ENCODE measurements at places on chromosomes 5 and 9.

DNA sequence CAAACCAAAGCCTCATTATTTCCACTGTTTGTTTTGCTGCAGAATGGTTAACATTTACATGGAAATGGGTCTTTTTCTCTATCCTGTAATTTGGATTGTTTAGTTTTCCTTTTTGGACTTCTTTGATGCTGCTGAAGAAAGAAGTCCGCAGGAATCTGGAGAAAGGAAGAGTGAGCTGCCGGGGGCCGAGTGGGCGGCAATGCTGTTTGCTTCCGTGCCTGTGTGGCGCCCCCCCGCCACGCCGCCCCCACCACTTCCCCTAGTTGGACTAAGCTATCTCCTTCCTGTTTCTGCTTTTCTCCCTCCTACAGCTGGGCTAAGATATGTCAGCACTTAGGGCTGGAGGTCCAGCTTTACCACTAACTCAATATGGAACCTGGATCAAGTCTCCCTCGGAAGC is 39.7 kb downstream of the ACTL7B start:
- no peak for DNase-seq

DNA sequence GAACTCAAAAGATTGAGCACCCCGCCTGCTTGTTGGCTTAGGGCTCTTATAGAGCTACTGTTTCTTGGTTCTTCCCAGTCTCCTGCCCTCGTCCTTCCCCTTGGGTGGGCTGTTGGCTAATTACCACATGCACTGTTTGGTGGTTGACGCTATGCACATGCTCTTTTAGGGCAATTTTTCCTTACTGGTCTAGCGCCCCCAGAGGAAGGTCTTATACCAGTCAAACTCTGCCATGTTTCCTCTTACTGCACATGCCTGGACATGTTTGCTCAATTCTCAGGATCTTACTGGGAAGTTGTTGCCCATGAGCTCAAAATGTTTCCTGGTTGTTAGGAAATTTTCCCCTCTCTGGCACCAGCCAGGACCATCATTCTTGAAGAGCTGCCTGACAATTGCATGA is 101.9 kb downstream of the SLC28A3 start:
- no peak for DNase-seq

DNA sequence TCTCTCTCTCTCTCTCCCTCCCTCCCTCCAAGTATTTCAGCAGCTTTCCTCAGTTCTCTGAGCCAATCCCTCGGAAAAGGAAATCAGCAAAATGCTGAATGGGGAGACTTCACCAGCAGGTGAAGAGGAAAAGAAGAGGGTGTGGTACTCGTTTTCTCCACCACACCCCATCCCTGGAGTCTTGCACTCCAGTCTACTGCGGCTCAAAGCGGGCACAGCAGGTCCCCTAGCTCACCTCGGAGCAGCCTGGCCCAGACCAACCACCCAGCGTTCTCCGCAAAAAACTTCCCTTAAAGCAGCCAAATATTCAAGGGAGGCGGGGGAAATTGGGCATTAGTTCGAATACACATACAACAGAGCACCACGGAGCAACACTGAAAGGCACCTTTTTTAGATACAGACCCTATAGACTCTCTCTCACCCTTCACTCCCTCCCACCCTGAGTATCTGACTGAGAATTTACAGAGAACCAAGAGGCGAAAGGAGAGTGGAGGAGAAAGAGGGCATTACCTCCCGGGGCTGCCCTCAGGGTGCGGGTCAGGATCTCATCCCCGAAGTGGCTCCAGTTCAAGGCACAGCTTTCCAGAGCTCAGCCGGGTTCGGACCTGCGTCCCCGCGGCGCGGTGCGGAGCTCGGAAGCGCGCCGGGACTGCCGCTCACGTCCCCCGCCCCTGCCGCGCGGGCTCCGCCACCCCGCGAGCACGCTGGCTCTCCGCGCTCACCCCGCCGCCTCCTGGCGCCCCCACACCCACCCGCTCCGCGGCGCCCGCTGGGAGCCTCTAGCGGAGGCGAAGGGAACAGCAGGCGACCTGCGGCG is 1638.5 kb upstream of the C9orf72 start:
- peak; percentile 30 for DNase-seq

- DNase-seq: no peak
Measured at GRCh38 chr5:31113666-31114350, 79.7 kb upstream of the CDH6 start.

- DNase-seq: no peak
Measured at GRCh38 chr5:372996-373709, 51.6 kb downstream of the AHRR start.

- DNase-seq: no peak
Measured at GRCh38 chr5:17690473-17690872, 56.2 kb downstream of the TAF11L14 start.

GRCh38 chr9:135924628-135925338 is 17.4 kb upstream of the CAMSAP1 start:
- peak; percentile 30 for DNase-seq

DNA sequence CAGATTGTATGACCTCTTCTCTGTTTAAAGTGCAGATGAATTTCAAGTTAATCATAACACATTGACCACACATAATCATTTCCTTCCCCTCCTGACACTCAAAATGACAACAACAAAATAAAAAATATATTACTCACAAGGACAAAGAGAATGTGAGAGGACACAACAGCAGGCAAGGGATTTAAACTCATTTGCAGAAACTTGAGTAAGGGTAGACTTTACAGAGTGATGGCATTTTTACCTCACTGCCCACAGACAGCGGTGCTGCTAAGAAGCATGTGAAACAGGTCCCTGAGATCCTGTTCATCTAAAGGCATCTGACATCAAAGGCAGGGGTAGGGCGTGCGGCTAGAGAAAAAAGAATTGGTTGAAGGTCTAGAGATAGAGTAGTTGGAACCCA is 99.0 kb downstream of the TRIM36 start:
- DNase-seq: no peak

GRCh38 chr5:11504886-11505193 is 399.4 kb downstream of the CTNND2 start:
- no peak for DNase-seq

GRCh38 chr5:139904566-139904815 is 108.9 kb downstream of the PSD2 start:
- DNase-seq: no peak

GRCh38 chr9:128298535-128299482 is 22.7 kb downstream of the SWI5 start:
- DNase-seq: no peak

GRCh38 chr9:127450243-127450760 is 904 bp downstream of the RPL12 start:
- peak; percentile 20 for DNase-seq

- no peak for DNase-seq
Measured at GRCh38 chr9:128280084-128280622, 4.1 kb downstream of the SWI5 start.

GRCh38 chr5:125865166-125865815 is 557.9 kb upstream of the GRAMD2B start:
- no peak for DNase-seq

- peak; percentile 39 for DNase-seq
Measured at GRCh38 chr9:128552744-128553440, 505 bp downstream of the SPTAN1 start.

DNA sequence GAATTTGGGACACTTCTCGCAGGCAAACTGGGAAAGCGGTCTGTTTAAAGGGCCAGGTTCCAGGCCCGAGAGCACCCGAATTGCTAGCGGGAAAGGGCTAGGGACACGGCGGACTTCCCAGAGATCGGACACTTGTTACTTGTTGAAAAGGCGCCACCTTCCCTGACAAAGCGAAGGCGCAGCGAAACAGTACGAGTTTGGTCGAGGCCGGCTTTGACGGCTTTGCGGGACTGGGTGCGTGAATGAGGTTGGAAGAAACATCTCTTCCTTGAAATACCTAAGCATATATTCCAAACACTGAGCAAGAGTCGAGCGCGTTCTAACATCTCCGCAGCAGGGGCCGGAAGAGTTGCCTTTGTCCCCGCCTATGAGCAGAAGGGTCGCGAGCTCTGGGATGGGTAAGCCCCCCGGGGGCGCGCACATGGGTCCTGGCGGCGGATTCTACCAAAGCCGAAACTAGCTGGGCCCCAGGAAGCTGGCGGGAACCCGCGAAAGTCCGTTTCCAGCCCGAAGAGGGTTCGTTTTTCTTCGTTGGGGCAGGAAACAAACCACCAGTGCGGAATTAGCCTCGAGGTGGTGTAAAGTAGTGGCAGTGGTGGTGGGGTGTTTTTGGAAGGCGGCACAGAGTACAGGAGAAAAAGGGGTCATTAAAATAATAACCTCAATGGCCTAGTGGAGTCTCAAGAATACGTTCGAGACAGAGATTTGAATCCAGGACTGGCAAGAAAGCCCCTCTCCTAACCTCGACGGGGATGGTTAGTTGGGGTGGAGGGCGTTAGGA is 1.5 kb downstream of the GDNF start:
- DNase-seq: no peak

- DNase-seq: no peak
Measured at GRCh38 chr9:35533398-35533797, 43.5 kb downstream of the RUSC2 start.

DNA sequence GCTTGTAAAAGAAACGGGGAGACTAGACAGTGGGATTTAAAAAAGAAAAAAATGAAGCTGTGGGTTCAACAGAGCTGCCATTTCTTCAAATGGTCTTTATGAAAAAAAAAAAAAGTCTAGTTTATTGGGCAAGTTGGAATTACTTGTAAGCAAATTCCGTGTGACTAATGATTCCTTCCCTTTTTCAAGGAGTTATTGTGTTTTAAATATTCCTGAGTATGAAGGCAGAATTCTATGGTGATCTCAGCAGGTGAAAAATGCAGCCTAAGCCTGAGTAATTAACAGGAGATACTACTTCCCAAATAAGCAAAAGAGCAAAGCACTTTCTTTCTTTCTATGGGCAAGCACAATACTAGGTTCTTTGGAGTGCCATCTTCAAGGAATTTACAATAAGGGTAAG is 481.9 kb downstream of the ZNF608 start:
- DNase-seq: no peak

DNA sequence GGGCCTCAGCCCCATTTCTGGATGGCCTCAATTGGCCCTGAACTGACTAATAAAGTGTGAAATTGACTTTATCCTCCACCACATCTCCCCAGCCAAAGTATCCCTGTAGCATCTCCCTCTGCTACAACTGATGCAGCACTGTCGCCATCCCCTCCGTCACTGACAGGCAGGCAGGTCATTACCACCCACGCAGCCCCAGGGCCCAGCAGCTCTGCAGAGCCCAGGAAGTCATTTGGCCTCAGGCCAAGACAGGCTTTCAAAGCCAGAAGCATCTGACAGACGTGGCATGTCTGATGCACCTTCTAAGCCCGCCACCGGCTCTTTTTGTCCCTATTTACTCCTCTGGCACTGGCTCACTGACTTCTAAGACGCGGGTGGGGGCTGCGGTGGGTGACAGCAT is 65.3 kb downstream of the ARHGEF37 start:
- no peak for DNase-seq

DNA sequence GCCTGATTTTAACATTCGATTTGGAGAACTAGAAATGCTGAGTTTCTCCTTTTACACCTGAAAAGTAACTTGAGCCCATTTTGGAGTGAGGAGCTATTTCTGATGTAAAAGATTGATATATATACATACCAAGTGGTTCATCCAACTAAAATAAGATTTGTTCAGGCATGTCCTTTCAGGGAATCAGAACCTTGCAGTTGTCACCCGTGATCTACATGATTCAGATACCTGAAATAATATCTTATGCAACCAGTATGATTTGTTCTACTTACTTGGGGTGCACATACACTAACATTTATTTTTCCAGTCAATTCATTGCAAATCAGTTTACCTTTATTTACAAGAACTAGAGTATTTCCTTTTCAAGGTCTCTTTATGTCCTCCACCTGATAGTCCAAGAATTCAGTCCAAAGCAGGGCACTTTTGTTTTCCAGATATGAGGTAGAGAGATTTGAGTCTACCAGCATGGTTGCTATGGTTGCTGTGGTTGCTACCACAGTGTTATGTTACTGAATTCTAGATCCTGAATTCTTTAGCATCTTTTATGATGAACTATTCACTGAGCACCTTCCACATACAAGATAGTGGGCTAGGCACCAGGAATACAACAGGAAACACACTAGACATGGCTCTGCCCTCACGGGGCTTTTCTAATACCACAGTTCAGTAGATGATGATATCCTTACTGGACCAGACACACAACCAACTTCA is 49.3 kb downstream of the CCL28 start:
- no peak for DNase-seq

DNA sequence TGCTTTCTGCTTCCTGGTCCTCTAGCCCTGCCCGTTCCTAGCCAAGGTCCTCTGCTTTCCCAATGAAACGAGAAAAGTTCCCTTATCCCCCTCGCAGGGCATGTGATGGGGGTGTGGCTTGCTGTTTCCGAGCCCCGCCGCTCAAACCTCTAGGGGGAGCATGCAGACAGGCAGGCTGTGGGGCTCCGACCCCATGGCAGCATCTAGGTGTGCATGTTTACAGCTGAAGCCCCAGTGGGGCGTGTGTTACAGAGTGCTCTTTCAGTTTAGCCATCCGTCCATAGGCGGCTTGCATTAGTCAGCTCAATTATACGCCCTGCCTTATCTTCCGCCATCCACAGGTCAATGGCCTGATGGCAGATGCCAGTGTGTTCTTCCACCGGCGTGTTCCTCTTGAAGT is 48.3 kb upstream of the SPATA31E1 start:
- no peak for DNase-seq

DNA sequence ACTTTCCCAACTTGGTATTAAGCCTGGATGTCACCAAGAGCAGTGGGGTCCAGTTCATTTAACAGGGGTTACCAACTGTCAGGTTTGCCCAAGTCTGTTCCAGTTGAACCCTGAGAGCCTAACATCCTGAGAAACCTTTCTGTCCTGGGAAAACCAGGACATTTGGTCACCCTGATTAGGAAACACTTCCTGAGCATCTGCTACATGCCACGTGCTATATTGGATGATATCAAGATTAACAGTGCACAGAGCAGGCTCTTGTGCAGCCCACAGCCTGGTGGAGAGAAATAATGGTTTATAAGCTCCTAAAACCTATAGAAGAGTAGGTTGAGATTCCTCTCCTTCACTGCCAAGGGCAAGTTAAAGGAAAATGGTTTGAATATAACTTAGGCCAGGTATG is 102.9 kb upstream of the RAD23B start:
- DNase-seq: no peak

- no peak for DNase-seq
Measured at GRCh38 chr5:133877351-133878235, 90.8 kb downstream of the C5orf15 start.

DNA sequence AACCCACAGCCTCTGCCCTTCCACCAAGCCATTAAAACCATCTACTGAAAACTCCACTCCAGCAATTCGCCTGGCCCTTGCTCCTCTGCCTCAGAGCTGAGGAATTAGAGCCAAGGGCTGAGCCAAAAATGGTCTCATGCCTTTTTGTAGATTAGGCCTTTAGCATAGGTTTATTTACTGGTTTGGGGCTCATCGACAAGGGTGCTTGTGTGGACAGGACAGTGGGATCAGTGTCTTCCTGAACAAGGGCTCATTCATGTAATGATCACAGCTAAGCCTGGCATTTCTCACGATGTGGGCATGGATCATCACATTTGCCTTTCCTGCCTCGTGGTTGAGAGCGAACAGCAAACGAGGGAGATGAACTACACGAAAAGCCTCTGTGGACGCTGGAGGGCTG is 59.2 kb upstream of the PHF24 start:
- DNase-seq: no peak

- no peak for DNase-seq
Measured at GRCh38 chr9:70079417-70080037, 35.9 kb downstream of the MAMDC2 start.
